ENCODE measurements at places on chromosomes 5 and 9.

- DNase-seq = no peak
Observed at GRCh38 chr5:62585306-62585705, 6.7 kb downstream of the LRRC70 start.

DNA sequence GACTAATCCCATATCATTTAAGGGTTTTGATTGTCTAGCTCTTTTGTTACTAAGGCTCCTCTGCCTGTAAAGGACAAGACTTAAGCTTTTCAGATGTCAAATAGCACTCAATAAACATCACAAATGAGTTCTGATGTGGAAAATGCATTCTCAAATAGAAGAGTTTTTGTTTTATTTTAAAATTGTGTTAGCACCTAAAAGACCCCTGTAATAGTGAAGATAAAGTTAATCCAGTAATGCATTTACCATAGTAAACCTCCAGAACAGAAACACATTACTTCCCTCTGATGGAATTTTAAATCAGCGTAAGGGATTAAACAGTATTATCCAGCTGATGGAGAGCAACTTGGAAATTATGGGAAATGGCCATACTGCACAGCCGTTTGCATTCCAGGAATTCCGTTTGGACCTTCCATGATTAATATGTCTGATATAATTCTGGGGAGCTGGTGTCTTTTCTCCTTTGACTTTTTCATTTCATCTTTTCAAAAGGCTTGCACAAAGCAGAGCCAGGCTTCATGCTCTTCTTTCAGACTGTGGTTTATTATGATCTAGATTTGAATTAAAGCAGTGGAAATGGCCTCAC, 105.6 kb downstream of the PPP2R2B start:
- DNase-seq = no peak

DNA sequence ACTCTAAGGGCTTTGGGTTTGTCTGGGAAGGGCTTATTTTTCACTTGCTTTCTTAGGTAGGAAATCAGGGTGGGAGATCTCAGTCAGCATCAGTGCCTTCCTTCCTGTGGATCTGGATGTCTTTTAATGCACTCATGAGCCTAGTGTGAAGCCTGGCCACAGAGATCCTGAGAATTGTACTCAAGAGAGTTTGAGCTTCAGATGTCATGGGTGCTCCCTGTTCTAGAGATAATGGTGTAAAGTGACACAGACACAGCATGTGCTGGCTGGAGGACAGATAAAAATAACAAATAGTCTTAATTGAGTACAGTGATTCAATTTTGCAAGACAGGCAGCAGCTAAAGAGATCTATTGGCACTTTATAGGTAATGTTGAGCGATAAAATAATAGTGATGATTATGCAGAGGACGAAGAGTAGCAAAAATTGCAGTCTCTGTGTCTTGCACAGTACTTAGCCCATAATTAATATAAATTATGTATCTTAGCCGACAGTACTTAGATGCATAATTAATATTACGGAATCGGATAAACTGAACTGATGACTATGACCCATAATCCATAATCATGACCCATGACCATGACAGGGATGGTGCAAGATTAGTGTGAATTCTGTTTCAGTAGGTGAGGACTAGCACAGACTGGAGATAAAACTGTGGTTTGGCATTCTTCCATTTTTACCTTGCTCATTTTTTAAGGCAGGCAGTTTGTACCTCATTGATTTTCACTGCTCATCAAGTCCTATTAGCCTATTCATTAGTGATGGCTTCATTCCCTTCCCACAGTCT, 408.7 kb upstream of the PIK3R1 start:
- no peak for DNase-seq

DNA sequence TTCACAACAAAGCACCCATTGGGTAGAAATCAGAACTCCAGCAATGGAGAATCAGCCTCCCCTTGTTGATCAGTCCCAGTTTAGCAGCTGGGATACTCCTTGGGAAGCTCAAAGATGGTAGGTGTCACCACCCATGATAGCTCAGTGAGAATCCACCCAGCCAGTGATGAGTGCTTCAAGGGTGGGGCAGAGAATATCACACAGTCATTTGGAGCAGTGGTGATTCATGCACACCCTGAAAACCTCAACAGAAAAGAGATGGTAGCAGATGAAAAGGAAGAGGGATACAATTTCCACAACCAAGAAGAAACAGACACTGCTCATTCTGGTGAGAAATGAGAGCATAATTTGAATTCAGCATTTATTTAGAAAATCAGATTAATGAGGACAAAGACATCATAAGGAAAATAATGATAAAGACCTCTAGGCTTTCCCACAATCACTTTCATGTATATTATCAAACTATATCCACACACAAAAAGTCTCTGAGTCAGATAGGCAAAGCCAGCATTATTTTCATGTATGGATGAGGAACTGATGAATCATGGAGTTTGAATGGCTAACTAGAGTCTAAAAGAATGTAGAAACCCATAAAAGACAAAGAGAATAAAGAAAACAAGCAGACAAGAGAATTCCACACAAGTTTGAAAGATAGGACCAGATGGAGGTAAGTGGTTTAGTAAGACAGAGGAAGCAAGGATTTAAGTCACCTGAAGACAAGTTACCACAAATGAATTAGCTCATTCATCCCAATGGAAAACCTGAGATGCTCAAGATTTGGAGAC, 82.9 kb downstream of the FEM1C start:
- DNase-seq = no peak

GRCh38 chr5:109964136-109964535, 274.4 kb downstream of the MAN2A1 start:
- DNase-seq = no peak

GRCh38 chr9:127720031-127720864, 4.4 kb downstream of the TTC16 start:
- no peak for DNase-seq

DNA sequence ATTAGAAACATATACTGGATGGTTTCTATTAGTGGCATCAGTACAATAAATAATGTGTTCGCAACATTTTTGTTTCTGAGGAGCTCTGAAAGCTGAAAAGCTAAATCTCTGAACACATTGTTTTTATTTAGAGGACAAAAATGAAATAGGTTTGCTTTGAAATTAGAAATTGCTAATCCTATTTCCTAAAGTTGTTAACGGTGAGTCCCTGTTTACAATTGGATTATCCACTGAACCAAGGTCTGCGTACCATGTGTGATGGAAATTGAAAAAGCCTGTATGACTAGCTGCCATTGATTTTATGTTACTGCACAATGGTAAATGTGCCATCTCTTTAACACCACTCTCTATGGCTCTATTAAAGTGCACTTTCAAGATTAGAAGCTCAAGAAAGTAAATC, 297.7 kb upstream of the NUDT12 start:
- DNase-seq = no peak

- DNase-seq = peak; percentile 76
Observed at GRCh38 chr5:138459311-138459933, 5.9 kb upstream of the EGR1 start.

DNA sequence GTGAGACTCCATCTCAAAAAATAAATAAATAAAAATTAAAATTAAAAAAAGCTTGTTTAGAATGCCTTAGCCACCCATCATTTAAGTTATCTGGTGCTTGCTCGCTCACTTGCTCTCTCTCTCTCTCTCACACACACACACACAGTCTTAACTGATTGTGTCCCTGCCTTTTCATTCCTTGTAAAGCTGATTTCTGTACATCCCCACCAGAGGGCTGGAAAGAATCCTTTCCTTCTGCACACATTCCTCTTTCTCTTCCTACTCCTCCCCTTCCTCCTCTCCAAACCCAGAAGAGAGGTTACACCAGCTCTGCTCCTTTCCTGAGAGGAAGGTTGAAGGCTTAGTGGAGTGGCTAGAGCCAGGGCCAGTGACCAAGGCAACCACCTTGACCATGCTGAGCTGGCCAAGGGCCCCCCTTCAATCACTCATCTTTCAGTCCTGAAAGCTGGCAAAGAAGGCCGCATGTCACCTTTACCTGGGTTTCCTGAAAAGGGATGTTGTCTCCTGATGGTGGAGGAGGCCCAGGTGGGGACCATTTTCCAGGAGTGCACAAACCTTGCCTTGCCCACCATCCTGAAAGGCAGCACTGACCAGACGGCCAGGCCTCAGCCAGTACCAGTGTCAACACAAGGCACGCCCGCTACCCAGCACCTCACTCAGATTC, 25.6 kb downstream of the STK10 start:
- DNase-seq = no peak

DNA sequence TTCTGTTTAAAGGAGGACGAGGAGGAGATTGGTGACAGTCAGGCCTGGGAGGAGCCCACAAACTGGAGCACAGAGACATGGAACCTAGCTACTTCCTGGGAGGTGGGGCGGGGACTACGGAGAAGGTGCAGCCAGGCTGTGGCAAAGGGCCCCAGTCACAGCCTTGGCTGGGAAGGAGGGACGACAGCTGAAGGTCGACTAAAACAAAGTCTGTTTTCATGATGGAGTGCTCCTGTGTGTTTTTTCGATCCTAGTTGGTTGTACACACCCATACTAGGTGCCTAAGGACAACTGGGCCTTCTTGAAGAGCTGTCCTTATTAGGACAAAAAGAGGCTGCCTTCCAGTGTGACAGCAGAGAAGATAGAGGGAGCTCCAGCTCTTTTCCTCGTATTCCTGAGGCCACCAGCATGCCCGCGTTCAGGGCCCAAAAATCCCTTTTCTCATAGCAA, 2.9 kb downstream of the CCDC107 start:
- DNase-seq = peak; percentile 73

DNA sequence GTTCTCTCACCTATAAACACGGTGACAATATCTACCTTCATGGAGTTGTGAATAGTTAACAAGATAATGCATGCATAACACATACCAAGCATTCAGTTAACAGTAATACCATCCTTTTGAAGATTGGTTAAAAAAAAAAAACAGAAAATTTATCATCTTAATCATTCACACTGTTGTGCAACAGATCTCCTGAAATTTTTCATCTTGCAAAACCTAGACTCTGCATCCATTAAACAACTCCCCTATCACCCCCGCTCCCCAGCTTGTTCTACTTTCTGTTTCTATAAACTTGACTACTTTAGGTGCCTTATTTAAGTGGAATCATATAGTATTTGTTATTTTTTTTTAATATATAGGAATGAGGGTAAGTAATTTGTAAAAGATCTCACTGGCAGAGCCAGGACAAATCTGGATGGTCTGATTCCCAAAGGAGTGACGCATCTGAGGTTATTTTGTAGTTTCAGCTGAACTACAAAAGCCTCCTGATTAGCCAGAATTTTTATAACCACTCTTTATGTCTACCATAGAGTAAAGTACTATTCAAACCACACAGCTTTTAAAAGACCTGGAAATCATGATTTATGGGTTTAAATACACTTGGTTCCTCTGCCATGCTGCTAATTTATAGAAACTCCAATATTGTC, 93.0 kb downstream of the FANCC start:
- DNase-seq = no peak

- no peak for DNase-seq
Observed at GRCh38 chr5:112436144-112436543, 17.1 kb upstream of the EPB41L4A start.

GRCh38 chr9:77374266-77374665, 196.9 kb downstream of the VPS13A start:
- DNase-seq = no peak

All from stomach (tissue), 19 donors.